Subcutaneous adipose tissue (tissue), 4 donors: ENCODE measurements at places on chromosomes 6 and 20. TPM values are rescaled to one million over a fixed set of nuclear protein-coding genes. Genes with fewer than 3 reads are reported as not detected.

NOL4L gene
- total RNA-seq, result 7.3 TPM

GGT7 gene
- 11.9 TPM for total RNA-seq

FKBP1C gene
- not detected for total RNA-seq

CFAP61 gene
- 0.82 TPM for total RNA-seq

C20orf141 gene
- not detected for total RNA-seq

HLA-DQA1 gene
- 7.7 TPM for total RNA-seq

TXNDC5 gene
- 170 TPM for total RNA-seq

PCIF1 gene
- 20.7 TPM for total RNA-seq

ELOVL2 gene
- 0.44 TPM for total RNA-seq

TMEM200A gene
- 3.3 TPM for total RNA-seq

SCUBE3 gene
- total RNA-seq, result 0.22 TPM

VIP gene
- total RNA-seq, result 4.9 TPM

RSPH4A gene
- 0.17 TPM for total RNA-seq

ZNF334 gene
- 1.5 TPM for total RNA-seq

SRMS gene
- total RNA-seq, result not detected

CST2 gene
- not detected for total RNA-seq

BHLHE23 gene
- not detected for total RNA-seq

FAM217A gene
- not detected for total RNA-seq

PCK1 gene
- total RNA-seq, result 152 TPM

PPP1R10 gene
- 29.7 TPM for total RNA-seq

PDYN gene
- not detected for total RNA-seq

POFUT1 gene
- total RNA-seq, result 22.8 TPM

BEND6 gene
- total RNA-seq, result 1.5 TPM

ADAM33 gene
- 23.6 TPM for total RNA-seq

RAB32 gene
- total RNA-seq, result 47.8 TPM

FERMT1 gene
- 0.16 TPM for total RNA-seq

E2F1 gene
- total RNA-seq, result 1.8 TPM

SLC12A5 gene
- total RNA-seq, result not detected

VSX1 gene
- total RNA-seq, result not detected

SLC17A4 gene
- not detected for total RNA-seq

SRSF6 gene
- total RNA-seq, result 68.3 TPM

SRPK1 gene
- total RNA-seq, result 38.8 TPM

CFAP206 gene
- not detected for total RNA-seq

WFDC8 gene
- total RNA-seq, result not detected

EYA4 gene
- total RNA-seq, result 7.7 TPM
